ENCODE measurements at places on chromosomes 16 and 17. TPM values are rescaled to one million over a fixed set of nuclear protein-coding genes. Genes with fewer than 3 reads are reported as not detected.

GRCh38 chr16:28172336-28172735 is 39.4 kb downstream of the XPO6 start:
- no peak for DNase-seq

DNA sequence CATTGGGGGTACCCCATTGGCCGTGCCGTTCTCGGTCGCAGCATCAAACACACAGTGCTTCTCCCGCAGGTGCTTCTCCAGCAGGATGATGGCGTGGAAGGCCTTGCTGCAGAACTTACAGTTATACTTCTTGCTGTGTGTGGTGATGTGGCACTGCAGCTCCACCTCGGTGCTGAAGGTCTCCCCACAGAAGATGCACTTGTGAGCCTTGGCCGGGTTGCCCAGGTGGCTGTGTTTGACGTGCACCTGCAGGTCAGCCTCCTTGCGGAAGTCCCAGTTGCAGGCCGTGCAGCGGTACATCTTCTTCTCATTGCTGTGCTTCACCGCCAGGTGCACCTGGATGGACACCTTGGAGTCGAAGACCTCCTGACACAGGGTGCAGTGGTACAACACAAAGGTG is 219.3 kb downstream of the ZNF423 start:
- no peak for DNase-seq

GRCh38 chr16:84665359-84665758 is 17.0 kb downstream of the KLHL36 start:
- DNase-seq = no peak

- DNase-seq = peak; percentile 52
Observed at GRCh38 chr17:55350825-55351205, 70.8 kb downstream of the MMD start.

- no peak for DNase-seq
Observed at GRCh38 chr17:42090964-42091790, 7.1 kb downstream of the ZNF385C start.

GRCh38 chr16:28293601-28293960 is 1.3 kb downstream of the SBK1 start:
- DNase-seq = no peak

- DNase-seq = no peak
Observed at GRCh38 chr16:55221836-55222235, 102.2 kb upstream of the IRX6 start.

GRCh38 chr17:82092995-82093751 is 4.9 kb downstream of the FASN start:
- no peak for DNase-seq

DNA sequence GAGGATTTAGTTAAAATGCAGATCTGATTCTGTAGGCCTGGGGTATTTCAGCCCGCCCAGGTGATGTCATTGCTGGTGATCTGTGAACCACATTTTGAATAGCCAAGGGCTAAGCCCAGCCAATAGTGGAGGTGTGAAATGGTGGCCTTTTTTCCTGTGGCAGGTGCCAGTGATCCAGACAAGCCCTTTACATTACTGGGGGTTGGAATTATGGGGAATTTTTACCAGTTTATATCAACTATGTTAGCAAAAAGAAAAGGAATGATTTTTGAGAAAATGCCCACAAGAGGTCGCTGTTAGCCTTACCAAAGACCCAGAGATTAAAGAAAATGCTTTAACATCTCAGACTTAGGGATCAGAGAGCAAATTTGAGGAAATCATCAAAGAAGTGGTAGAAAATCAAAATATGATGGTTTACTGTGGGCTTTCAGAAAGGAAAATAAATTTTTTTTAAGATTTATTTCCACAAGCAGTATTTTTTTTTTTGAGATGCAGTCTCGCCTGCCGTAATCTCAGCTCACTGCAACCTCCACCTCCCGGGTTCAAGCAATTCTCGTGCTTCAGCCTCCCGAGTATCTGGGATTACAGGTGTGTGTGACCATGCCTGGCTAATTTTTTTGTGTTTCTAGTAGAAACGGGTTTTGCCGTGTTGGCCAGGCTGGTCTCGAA is 3.9 kb downstream of the VPS35L start:
- DNase-seq = no peak

- DNase-seq = no peak
Observed at GRCh38 chr17:15238057-15238456, 27.1 kb downstream of the PMP22 start.

DNA sequence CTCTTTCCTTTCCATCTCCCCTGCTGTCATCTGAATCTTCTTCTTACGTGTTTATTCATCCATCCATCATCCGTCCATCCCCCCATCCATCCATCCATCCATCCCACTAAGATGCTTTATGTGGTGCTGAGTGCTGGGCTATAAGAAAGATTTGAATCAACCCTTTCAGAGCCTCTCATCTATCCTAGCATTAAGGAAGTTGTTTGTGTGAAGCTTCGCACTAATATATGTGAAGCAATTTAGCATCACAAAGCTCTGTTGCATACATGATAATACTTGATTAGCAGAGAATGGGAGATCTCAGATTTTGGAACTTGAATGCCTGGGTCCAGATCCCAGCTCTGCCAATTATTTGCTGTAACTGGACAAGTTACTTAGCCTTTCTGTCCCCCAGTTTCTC is 255.7 kb downstream of the SHISA9 start:
- no peak for DNase-seq

- no peak for DNase-seq
Observed at GRCh38 chr16:79452671-79453070, 147.9 kb downstream of the MAF start.

DNA sequence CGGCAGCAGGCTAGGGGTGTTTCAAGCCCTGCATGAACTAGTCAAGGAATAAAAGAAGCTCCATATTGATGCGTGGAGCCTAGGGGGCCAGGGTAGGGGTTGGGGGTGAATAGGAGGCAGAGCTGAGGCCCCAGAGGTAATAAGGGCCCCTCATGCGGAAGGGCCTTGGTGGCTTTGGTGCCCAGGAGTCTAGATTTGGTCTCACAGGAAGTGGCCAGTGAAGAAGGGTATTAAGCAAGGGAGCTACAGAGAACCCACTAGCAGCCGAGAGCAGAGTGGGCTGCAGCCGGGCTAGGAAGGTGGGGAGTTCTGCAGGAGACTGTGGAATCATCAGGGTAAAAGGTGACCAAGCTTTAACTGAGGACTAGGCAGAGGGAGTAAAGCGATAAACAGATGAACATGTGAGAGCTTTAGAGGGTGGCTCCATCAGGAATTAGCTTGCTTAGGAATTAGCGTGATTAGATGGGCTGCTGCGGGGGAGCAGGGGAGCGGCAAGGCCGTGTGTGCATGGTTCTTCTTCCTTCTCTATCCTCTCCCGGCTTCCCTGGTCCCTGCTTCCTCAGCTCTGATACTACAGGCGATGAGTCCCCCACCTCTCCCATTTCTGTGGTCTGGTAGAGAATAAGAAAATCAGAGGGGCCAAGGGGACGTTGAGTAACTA is 9.8 kb downstream of the GNGT2 start:
- DNase-seq = no peak

- DNase-seq = no peak
Observed at GRCh38 chr17:41343029-41343428, 7.6 kb downstream of the KRT33A start.

DNA sequence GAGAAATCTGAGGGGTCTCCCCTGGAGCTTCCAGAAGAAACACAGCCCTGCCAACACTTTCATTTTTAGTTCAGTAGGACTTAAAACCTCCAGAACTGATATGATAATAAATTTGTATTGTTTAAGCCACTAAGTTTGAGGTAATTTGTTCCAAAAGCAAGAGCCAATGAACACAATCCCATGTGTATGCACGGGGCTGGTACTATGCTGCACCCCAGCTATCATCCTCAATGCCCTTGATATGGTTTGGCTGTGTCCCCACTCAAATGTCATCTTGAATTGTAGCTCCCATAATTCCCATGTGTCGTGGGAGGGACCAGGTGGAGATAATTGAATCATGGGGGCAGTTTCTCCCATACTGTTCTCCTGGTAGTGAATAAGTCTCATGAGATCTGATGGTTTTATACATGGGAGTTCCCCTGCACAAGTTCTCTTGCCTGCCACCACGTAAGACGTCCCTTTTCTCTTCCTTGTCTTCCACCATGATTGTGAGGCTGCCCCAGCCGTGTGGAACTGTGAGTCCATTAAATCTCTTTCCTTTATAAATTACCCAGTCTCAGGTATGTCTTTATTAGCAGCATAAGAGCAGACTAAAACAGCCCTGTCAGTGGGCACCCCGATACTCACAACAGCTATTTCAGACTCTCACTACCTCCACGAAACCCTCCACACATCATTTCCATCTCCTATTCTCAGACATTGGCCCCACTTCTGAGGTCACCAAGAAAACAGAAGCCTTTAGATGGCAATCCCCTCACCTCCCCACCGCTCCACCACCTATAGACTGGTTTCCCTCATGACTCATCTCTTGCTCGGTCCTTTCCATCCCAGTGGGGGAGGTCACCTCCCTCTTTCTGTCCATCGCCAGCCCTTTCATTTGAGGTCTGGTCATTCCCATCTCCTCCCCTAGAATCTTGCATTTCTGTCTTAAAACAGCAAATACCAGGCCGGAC is 8.9 kb upstream of the CACNG1 start:
- DNase-seq = no peak

- DNase-seq = peak; percentile 100
Observed at GRCh38 chr17:3754458-3755334, 31.0 kb downstream of the HASPIN start.

- no peak for DNase-seq
Observed at GRCh38 chr16:10178526-10178925, 3.7 kb downstream of the GRIN2A start.

DNA sequence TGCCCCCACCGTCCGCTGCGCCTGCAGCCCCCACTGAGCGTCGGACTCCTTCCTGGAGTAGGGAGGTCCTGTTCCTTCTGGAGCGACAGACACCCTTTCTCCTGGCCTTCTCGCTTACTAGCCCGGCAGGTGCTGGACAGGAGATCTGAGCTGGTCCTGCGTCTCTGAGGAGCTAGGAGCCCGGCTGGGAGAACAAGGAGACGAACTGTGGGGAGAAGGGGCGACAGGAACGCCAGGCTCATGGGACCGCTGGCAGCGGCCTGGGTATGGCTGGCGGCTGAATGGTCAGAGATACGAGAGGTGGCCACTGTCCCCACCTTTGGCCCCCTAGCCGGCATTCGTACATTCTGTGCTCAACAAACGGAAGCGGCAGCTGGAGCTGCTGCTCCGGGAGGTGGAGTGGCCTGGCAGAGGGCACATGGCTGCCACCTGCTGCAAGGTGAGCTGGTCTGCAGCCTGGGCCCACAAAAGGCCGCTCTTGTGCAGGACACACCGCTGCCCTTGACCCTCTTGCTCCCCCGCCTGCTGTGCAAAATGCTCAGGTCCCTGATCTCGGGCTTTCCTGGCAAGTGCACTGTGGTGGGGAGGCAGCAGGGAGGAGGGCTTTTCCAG is 2066.7 kb downstream of the TP53TG3F start:
- no peak for DNase-seq

DNA sequence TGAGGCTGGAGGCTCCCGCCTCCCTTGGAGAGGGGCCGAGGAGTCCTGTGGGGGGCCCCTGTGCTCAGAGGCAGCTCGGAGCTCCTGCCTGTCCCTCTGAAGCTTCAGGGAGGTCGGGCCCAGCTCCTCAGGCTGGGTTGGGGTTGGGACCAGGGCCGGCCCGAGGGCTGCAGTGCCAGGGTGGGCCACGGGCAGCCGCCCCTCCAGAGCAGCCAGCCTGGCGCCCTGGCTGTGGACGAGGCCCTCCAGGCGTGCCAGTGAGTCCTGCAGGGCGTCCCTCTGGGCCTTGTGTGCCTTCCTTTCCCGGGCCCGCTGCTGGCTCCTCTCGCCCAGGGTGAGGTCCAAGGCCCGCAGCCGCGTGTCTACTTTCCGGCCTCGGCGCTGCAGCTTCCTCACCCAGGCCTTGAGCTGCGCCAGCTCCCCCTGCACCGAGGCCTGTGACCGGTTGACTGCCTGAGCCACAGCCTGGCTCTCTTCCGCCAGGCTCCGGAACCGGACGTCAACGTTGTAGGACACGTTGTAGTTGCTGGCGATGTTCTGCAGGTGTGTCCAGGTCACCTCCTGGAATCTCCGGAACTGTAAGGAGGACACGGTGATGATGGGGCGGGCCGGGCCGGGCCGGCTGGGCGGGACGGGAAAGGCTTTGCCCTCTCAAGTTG is 1.2 kb downstream of the PTX4 start:
- no peak for DNase-seq

DNA sequence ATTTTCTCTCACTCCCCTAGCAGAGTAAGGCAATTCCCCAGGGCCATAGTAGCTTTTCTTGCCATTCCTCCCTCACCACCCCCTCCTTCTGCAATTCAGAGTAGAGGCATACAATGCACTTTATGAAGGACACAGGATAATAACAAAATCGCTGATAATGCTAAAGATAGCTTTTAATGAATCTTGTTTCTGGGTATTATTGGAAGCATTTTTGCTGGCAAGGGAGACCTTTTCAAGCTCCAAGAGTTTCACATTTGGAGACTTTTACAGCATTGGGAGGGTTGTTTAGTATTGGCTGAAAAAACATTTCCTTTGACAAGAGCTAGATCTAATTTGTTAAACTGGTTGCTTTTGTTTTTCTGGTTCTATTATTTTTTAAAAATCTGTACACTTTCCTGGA is 573.0 kb upstream of the C16orf82 start:
- no peak for DNase-seq

DNA sequence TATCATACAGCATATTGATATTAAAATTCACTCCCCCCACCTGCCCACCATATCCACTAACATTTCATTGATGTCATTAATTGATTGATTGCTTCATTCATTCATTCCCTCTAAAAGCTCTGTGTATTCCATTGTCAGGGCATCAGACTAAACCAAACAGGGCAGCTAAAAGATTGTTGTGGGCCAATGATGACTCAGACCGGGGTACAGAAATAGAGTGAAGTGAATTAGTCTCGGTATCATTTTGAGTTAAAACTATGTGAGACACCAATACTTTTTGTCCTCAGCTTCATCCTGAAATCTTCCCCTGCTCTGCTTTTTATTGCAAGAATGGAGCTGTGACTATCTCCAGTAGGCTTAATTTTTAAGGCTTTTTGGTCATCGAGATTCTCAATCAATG is 868.3 kb downstream of the CDH11 start:
- no peak for DNase-seq

DNA sequence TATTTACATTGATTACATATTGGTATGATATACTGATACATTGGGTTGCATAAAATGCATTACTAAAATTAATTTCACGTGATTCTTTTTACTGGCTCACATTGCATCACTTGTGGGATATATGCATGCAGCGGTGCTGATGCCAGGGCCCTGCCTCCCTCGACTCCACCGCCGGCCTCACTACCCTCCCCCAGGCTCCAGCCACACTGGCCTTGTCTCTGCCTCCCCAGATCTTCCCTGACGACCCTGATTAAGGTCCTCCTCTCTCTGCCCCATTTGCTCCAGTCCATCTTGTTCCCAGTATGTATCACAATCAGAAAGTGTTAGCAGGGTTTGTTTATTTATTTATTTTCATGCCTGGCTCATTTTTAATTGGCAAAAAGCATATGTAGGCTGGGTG is 306.8 kb downstream of the FOXL1 start:
- no peak for DNase-seq

GRCh38 chr17:16915752-16916556 is 56.0 kb downstream of the TNFRSF13B start:
- DNase-seq = peak; percentile 93

The IQCK gene
- 5.8 TPM for total RNA-seq

The ENDOV gene
- total RNA-seq = 17.1 TPM

The SLC38A8 gene
- not detected for total RNA-seq

The TVP23C gene
- 16.9 TPM for total RNA-seq

The YPEL2 gene
- 0.98 TPM for total RNA-seq

The ZACN gene
- 0.09 TPM for total RNA-seq

The CPNE7 gene
- total RNA-seq = 23.4 TPM

The TGFB1I1 gene
- 15.5 TPM for total RNA-seq

The KRT36 gene
- not detected for total RNA-seq
